ENCODE measurements at places on chromosomes 1 and 21.

- DNase-seq, result no peak
Measured at GRCh38 chr1:72915581-72915980, 633.2 kb upstream of the NEGR1 start.

- DNase-seq, result no peak
Measured at GRCh38 chr1:116951200-116951935, 41.7 kb downstream of the PTGFRN start.

GRCh38 chr1:3457910-3458883 lies 3.7 kb downstream of the ARHGEF16 start:
- no peak for DNase-seq

DNA sequence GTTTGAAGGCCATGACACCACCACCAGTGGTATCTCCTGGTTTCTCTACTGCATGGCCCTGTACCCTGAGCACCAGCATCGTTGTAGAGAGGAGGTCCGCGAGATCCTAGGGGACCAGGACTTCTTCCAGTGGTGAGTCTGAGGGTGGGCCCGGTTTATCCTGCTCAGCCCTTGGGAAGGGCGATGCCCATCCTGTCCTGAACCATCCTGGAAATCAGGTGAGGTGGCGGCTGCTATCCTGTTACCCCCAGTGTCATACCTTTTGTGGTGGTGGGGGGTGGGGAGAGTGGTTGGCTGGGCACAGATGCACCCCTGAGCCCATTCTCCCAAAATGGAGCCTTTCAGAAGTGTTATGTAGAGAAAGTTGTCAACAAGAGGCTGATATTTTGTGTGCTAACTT lies 16.3 kb downstream of the CYP4B1 start:
- no peak for DNase-seq

DNA sequence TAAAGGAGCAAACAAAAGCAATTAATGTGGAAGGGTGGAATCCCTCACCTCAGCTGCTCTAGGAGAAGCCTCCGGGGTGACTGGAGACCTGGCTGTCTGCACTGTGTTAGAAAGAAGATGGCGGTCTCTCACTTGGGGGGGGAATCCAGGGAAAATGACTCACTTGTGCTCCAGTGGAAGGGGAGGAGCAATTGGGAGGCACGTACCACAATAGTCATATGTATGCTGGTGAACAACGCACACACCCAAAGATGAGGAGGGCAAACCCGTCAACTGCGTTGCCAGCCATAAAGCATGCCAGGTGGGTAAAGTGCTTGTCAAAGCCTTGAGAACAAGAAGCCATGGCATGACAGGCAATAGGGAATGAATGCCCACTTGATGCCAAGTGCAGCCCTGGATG lies 22.1 kb downstream of the PLEKHA6 start:
- no peak for DNase-seq

DNA sequence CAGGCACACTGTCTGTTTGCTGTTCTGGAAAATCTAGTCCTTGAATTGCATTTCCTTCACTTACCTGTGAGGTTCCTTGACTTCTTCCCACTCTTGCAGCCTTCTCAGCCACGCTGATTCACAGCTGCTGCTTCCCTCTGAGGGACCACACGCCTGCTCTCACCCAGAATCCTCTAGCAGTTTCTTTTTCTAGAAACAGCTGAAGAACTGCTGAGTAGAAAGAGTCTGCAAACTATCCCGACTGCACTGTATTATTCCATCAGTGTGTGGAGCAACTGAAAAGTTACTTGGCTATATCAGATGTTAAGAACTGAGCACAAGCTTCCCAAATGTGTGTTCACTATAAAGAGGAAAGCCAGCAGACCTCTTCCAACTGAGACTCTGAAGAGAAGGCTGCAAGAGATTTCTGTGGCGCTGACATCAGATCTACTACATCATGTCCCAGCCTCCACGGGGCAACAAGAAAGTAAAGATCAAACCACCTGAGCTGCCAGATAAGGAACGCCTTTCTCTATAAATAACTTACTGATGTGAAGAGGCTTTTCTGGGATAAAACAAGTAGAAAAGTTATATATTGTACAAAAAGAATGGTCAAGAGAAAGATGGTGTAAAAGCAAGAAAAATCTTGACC lies 226.6 kb downstream of the RERE start:
- DNase-seq, result no peak

DNA sequence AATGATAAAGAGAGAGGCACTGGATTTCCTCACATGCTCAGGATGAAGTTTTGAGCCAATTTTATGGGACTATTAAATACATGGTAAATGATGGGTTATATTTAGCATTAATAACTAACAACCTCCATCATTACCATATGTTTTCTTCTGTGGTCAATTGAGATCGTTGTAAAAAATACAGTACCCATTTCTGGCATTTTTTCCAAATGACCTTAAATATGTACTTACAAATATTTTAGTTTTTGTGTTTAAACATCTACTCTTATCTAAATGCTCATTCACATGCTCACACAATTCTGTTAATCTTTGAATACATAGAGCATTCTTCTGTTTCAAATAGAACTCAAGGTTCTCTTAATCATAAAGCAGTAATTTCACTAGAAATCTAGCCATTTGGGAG lies 330.0 kb upstream of the BRINP3 start:
- DNase-seq, result no peak

- DNase-seq, result no peak
Measured at GRCh38 chr1:200479816-200480215, 70.0 kb upstream of the ZNF281 start.

DNA sequence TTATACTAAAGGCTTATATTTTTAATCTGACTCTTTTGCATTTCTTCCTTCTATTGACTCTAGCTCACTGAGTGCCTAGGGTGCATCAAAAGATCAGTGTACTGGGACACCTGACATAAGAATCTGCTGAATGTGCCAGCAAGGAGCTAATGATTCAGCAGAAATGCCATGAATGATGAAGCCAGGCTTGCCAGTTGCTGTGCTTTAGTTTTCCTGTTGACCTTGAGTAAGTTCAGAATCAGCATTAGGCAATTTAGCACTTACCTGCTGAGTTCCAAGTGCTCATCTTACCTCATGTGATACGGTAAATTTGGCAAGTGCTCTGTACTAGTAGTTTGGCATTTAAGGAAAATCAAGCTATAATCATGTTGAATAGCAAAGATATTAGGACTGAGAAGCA lies 523.2 kb upstream of the B3GALT2 start:
- no peak for DNase-seq

- DNase-seq, result no peak
Measured at GRCh38 chr1:115323366-115324004, 14.6 kb downstream of the NGF start.

- no peak for DNase-seq
Measured at GRCh38 chr1:180451504-180451903, 50.9 kb downstream of the ACBD6 start.

- no peak for DNase-seq
Measured at GRCh38 chr21:29148530-29148929, 18.1 kb downstream of the MAP3K7CL start.

DNA sequence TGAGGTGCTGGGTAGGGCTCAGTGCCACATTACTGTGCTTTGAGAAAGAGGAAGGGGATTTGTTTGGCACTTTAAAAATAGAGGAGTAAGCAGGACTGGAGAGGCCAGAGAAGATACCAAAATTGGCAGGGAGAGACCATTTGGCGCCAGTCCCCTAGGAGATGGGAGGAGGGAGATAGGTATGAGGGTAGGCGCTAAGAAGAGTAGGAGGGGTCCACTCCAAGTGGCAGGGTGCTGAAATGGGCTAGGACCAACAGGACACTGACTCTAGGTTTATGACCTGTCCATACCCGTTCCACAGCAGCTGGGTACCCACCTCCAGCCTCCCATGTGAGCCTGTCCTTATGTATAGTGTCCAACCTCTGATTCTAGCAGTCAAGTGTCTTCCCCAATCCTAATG lies 1.0 kb upstream of the CRTC2 start:
- DNase-seq, result no peak

- no peak for DNase-seq
Measured at GRCh38 chr1:98389809-98390208, 271.7 kb upstream of the SNX7 start.

Measured in amniotic stem cell (primary cell).